ENCODE measurements at places on chromosomes 3 and 15.

DNA sequence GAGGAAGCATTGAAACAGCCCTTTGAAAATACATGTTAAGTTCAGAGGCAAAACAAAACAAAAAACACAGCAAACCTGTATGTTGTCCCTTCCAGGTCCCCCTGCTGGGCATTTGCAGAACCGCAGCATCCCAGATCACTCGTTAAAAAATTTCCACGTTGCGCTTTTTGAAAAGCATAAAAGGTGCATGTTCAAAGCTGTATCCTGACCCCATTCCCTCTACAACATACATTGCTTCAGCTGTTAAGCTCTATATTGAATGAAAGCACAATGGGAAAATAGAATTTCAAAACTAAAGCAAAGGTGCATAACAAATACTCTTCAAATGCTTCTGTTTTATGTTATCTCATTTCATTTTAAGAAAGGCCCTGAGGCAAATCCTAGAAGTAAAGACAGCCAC is 328.3 kb downstream of the THSD4 start:
- no peak for DNase-seq

- no peak for DNase-seq
These were observed 350.4 kb upstream of the SEMA6D start for GRCh38 chr15:47366884-47367283.

DNA sequence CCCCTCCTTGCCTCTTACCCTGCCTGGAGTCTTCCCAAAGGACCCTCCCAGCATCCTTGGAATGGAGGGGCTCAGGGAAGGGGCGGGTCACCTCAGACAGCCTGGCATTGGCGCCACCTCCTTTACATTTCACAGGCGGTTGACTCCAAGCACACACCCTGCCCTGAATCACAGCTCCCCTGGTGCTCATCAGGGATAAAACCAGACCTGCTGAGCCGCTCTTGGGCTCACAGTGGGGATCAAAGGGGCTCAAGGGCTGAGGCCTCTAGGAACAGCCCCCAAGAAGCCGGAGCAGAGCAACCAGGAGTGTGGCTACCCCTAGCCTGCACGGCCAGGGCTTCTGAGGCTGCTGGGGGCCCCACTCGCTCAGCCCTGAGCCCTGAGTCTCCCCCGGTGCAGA is 16.6 kb downstream of the LINGO1 start:
- DNase-seq: no peak

GRCh38 chr3:82038556-82038955 is 277.1 kb upstream of the GBE1 start:
- no peak for DNase-seq

DNA sequence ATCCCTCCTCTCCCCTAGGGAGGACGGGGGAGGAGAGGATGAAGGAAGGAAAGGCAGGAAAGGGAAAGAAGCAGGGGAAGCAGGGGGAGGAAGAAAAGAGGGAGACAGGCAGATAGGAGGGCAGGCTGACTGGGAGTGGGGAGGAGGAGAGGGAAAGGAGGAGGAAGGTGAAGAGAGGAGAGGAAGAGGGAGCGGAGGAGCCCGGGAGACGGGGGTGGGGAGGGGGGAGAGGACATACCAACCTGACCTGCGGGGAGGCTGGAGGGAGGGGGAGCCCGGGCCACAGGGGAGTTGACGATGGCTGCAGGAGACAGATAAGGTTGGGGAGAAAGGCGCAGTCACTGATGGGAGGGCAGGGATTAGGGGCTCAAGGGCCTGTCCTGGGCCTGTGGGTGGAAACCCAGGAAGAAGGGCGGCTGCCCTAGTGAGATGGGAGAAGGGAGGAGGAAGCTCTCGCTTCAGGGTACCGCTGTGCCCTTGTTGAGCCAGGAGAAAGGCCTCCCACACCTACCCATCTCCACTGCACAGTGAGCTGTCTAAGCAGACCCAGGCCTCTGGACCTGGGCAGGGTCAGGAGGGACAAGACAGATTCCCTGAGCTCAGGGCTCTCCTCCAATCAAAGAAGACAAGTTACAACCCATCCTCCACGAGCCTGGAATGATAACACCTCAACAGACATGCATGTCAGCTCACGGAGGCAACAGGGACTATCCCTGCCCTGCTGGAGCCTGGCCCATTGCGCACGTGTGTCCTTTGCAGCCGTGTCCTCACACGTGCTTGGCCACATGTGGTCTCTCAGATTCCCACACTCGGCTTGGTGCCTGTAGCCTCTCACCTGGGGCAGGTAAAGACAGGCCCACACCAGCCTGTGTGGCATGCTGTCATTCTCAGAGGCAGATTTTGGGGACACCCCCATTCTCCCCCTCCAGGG is 27.9 kb downstream of the C3orf18 start:
- no peak for DNase-seq

- DNase-seq: no peak
These were observed 114.3 kb upstream of the CACNA2D3 start for GRCh38 chr3:54008099-54008498.

- DNase-seq: no peak
These were observed 207.6 kb upstream of the STAC start for GRCh38 chr3:36172699-36173098.
